GF-D8 (cell line): ENCODE measurements at places on chromosomes 6 and 20.

GRCh38 chr6:143726015-143726647 lies 48.4 kb downstream of the PHACTR2 start:
- no peak for DNase-seq

- DNase-seq, result peak; percentile 2
These were observed 919.0 kb downstream of the KIF16B start for GRCh38 chr20:15654208-15654649.

DNA sequence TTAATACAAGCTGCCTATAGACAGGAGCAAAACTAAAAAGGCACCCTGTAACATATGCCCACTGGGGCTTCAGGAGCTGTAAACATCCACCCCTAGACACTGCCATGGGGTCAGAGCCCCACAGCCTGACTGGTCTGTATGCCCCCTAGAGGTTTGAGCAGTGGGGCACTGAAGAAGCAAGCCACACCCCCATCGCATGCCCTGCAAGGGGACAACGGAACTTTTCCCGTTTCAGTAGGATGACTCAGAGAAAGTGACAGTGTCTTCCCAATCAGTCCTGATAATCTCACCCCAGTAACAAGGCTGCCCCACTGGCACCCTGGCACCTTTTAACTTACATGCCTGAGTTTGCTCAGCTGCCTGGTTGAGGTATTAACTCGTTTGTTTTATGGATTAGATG lies 35.9 kb downstream of the BEND3 start:
- DNase-seq, result no peak

DNA sequence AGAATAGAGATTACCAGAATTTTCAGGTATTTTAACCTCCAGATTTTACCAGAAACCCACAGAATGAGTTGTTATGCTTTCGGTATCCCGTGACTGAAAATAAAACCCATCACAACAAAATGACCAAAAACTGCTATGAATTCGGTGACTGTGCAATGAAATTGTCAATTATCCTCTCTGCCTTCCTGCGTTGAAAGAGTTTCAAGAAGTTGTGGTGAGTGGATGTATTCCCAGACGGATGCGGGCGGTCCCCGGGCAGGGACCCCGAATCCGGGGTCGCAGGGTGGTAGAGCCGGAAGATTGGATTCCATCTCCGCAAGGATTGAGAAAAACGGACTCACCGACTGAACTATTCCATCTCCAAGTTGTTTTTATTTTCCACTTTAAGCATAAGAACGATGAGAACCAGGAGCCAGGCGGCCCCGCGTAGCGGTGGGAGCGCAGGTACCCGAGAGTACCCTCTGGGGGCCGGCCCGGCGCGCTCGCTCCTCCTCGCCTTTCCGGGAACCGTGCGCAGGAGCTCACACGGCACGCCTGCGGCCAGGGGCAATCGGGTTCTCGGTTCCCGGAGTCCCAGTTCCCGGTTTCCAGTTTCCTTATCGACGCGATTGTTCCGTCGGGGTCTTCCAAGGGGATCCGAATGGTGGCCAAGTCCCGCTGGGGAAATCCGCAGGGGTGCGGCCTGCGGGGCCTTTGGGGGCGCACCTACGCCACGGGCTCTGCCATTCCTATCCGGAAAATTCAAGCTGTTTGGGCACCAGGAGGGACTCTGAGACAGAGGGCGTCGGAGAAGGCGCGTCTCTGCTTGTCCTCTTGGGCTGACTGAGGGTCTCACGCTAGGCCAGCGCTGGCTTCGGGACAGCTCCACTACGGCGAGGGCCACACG lies 104.9 kb upstream of the PRDM1 start:
- DNase-seq, result no peak

DNA sequence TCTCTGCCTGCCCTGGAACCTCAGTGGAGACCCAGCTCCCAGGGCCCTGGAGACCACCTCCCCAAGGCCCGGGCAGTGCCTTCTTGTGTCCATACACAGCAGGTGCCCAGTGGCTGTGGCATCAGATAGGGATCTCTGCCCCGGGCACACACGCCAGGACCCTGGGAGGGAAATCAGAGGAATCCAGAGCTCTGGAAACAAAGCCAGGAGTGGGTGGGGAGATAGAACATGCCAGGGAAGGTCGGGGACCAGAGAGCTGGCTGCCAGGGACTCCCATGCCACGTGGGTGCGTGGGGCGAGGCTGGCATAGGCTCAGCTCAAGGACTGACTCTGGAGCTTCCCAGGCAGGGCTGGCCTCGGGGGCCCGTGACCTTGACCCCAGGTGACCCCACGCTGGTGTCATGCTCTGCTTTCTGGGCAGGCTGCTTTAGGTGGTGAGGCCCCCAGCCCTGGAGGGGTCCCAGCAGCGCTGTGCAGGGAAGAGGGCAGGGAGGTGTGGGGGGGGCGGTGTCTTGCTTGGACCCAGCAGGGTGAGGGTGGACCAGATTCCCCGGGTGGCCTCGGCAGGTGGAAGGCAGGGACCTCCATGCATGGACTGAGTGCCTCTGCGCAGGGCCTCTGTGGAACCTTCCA lies 17.6 kb upstream of the GATA5 start:
- no peak for DNase-seq

- no peak for DNase-seq
These were observed 16.9 kb upstream of the ELMO2 start for GRCh38 chr20:46423342-46423741.

DNA sequence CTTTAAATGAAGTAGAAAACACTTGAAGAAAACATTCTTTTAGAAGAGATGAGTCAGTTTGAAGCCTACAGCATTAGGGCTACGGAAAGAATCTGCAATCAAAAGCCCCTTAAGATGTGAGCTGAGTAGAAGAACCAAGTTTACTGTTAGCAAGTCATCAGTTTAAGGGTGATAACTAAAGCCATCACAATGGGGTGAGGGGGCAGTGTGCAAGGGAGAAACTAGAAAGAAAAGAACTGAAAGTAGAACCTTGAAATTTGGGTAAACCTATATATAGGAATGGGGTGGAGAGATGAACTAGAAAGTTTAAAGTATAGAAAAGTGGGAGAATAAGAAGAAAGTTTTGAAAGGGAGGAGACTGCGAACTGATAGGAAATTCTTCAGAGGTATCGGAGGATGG lies 212.9 kb downstream of the COL19A1 start:
- no peak for DNase-seq

GRCh38 chr6:45841062-45841461 lies 174.6 kb downstream of the CLIC5 start:
- DNase-seq, result no peak

DNA sequence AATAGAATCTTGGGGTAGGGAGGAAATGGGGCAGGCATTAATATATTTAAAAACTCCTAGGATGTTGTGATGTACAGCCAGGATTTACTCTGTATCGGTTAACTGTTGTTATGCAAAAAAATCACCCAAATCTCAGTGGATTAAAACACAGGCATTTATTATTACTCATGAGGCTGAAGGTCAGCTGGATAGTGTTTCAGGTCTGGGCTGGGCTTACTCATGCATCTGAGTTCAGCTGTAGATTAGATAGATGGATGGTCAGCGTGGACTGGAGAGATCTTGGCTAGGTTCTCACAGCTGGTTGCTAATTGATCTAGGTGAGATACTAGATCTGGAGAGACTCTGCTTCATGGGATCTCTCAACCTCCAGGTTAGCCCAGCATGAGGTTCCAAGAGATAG lies 131.4 kb downstream of the BTBD3 start:
- DNase-seq, result no peak

DNA sequence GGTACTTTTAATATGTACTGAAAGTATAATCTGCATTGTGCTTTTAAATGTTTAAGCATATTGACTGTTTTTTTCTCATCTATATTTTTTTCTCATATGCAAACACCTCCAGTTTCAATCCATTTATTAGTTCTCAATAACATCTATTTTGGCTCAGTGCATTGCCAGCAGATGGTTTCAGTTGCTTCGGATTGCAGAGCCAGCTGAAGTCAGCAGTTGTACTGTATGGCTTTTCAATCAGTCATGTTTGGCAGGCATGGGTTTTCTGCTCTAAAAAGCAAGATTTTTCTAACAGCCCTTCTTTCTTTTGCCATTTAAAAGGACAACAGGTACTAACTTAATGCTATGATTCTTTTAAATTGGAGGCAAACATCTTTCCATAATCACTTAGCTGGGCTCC lies 121.2 kb downstream of the CD109 start:
- DNase-seq, result no peak

GRCh38 chr6:16057446-16057845 lies 71.4 kb upstream of the MYLIP start:
- DNase-seq, result no peak

DNA sequence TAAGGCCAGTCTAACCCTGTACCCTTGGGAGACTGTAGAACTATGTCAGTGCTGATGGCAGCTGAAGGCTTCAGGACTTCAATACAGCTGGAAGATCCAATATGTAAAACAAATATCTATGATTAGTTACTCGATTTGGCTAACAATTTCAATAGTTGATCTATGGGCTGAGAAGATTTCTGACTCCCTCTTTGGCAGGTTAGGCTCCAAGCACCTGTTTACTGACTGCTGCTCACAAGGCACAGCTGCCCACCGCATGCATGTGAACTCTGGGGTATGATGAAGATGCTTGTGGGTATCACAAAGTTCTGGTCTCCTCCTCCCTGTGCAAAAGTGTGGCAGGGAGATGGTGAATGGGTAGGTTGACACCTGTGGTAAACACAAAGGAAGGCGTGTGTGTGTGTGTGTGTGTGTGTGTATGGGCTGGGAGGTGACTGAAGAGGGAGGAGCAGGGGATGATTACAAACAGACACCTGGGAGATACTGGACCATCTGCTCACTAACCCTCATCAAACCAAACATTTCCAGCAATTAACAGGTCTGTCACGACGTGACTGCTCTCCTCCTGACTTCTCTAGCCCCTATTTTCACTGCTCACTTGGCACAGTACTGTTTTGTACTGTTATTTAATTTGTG lies 18.1 kb downstream of the ELMO2 start:
- no peak for DNase-seq
